B cell (primary cell): ENCODE measurements at places on chromosomes 5 and 9.

DNA sequence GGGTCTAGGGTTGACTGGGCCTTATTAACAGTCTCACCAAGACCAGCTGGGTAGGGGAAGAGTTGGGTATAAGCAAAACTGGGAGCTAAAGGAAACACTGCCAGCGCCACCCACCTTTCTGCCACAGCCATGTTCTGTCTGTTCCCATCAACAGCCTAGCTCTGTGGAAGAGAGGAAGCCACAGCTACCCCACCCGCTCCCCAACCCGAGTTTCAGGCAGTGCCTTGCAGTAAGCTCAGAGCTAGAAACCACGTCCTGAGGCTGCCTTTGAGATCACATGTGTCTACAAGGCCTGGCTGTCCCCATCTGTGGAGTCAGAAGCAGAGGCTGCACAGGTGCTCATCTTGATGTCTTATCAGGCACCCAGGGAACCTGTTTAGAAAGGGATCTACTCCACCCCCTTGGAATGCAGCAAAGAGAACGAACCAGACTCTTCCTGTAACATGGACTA is 15.3 kb downstream of the HNRNPH1 start:
- no peak for DNase-seq

- no peak for DNase-seq
Measured at GRCh38 chr9:115423646-115424045, 305.7 kb upstream of the TNC start.

- DNase-seq, result no peak
Measured at GRCh38 chr9:113409481-113409880, 994 bp downstream of the POLE3 start.

DNA sequence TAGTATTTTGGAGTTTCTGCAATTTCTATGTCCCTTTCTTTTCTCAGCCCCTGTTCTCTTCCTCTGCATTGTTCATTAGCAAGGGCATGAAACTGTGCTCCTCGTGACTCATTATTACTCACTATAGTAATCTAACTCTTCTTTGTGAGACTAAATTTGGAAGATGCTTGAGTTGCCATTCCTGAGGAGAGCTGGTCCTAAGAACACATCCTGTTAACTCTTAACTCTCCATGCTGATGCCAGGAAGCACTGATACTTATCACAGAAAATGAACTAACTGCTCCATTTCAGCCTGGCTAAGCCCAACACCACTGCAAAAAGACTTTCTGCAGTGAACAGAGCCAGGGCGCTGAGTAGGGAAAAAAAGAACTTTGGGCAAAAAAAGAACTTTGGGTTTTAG is 10.6 kb upstream of the CSNK1A1 start:
- DNase-seq, result no peak

DNA sequence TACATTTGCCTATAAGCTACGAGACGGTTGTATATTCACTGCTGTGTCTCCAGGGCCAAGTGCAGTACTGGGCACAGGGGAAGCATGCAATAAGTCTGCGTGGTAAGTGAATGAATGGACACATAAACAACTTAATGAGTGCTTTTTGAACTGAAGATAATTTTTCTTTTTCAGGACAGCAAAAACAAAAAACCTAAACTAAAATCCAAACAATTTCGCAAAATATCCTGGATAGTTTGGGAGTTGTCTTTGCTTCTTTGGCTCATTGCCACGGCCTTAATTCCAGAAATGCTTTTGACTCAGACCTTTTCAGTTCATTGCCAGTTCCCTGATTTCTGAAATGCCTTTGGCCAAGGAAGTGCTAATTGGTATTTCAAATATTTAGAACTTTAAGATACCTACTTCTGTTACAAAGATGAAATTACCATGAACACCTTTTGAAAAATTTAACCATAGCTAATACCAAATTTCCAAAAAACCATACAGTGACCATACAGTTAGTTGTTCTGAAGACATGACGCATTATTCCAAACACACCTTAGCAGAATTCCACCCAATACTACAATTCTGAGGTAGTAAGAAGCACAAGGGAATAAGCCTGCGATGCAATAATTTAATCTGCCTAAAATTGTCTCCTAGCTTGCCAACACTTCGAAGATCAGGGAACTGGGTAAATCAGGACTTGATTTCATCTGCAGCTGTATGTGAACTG is 42.8 kb downstream of the TEK start:
- no peak for DNase-seq

GRCh38 chr5:27403243-27403882 is 365.0 kb upstream of the CDH9 start:
- DNase-seq, result no peak
